ENCODE measurements at places on chromosomes 7 and 10. TPM values are rescaled to one million over a fixed set of nuclear protein-coding genes. Genes with fewer than 3 reads are reported as not detected.

- no peak overlapping the region for H3K27ac ChIP-seq
- peaks cover 7% of the 10 kb centered on the region for H3K27me3 ChIP-seq
- DNase-seq = no peak
- H3K4me1 ChIP-seq = peaks cover 3% of the 10 kb centered on the region
- H3K4me3 ChIP-seq = no peak overlapping the region
Observed at GRCh38 chr7:48299580-48300169, 128.4 kb downstream of the ABCA13 start.

DNA sequence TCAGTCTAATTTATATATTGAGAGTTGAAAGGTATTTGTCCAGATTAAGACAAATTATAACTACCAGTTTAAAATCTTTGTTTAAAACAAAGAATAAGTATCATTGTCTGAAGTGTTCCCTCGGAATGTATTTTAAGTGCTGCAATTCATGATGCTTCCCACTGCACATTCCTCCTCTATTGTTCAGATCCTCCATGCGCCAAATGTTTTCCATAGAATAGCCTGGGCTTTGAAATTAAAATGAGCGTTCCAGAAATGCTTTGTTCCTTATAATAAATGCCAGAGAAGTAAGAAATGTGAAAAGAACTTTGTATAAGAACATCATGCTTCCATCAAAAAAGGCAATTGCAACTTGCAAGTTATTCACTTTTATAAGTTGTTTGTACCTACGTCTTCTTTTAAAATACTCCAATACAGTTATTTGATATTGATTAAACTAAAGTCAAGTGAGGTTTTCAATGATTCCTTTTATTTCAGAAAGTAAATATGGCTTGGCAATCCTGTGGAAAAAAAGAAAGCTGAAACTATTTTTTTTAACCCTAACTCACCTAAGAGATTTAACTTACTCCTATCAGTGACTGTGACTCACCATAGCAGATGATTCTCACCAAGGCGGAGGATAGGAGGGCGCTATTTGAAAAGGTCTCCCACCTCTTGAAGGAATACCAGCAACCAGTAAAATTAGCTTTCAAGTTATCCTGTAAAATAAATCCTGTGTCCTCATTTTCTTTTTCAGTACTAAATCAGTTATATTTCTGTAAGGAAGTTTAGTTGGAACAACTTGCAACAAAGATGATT, 85.8 kb downstream of the CTNNA3 start:
- peaks cover 3% of the 10 kb centered on the region for H3K27me3 ChIP-seq
- peaks cover 15% of the 10 kb centered on the region for H3K4me1 ChIP-seq
- no peak overlapping the region for H3K4me3 ChIP-seq
- H3K36me3 ChIP-seq = no peaks in the 10 kb centered on the region
- no peak for DNase-seq
- H3K27ac ChIP-seq = no peak overlapping the region

STEAP1B gene
- total RNA-seq = 4.1 TPM

GRCh38 chr10:76150876-76151288, 719.5 kb downstream of the LRMDA start:
- no peak overlapping the region for H3K4me3 ChIP-seq
- no peak for DNase-seq
- H3K27me3 ChIP-seq = no peaks in the 10 kb centered on the region
- no peaks in the 10 kb centered on the region for H3K36me3 ChIP-seq
- H3K4me1 ChIP-seq = no peaks in the 10 kb centered on the region

UNC5B gene
- total RNA-seq = not detected
